Natural killer cell treated with Interleukin-12 subunit alpha and Interleukin-12 subunit beta and Interleukin-15 and Interleukin-18, amount 100 ng/mL, for 72 hours (primary cell): ENCODE measurements at places on chromosomes 6 and 20.

- peak; percentile 79 for DNase-seq
These were observed 24.1 kb downstream of the STK4 start for GRCh38 chr20:44990425-44990824.

DNA sequence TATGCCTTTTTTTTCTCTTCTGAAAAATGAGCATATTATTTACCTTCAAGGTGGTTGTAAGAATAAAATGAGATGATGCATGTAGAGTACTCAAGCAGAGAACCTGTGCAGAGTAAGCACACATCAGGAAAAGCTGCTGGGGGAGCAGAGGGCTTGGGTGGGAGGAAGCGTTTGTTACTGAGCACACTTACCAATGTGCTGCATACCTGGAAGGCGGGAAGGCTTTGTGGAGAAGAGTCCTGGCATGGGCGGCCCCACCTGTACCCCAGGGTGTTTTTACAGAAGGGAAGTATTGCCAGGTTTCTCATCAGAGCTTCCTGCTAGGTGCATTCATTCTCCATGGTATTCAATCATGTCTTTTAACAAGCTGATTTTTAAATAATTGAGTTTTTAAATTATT lies 52.9 kb downstream of the CSE1L start:
- no peak for DNase-seq

- DNase-seq: peak; percentile 23
These were observed 5.7 kb upstream of the KCNK15 start for GRCh38 chr20:44739942-44740341.

DNA sequence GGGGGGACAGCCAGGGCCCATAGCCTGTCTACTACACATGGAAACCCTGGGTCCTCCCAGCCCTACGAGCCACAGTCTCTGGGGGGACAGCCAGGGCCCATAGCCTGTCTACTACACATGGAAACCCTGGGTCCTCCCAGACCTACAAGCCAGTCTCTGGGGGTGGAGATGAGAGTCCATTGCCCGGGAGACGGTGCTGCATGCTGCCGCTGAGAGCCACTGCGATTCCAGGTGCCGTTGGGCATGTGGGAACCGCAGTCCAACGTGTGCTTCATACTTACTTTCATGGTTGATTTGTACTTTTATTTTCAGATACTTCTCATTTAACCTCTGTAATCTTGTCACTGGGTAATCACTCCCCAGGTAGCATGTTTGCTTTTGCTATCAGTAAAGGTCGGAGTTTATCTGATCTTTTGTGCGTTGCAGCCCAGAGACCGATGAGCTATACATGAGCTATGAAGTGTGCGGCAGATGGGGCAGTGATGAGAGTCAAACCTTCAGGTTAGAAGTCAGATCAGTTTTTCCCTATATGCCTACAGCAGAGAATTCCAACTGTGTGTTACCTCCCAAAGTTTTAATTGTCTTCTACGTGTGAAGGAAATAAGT lies 58.2 kb downstream of the SMOC2 start:
- no peak for DNase-seq

GRCh38 chr20:63402181-63402859 lies 41.2 kb upstream of the CHRNA4 start:
- DNase-seq: no peak

DNA sequence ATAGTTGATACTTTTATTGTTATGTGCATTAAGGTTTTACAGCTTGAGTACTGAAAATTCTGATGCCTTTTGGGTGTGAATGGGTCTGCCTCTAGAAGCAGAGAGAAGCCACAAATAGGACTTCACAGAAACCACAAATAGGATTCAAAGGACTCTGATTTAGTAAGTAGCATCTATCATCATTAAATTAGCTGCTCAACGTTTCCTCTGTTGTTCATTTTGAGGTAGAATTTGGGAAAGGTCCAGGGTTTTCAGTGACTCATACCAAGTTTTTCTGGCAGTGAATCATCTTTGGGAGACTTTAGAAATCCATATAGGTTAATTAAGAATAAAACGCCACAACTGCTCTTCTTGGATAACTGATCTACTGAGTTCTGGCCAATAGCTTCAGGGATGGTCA lies 105.1 kb downstream of the PHF3 start:
- no peak for DNase-seq

GRCh38 chr6:106037060-106037459 lies 49.1 kb upstream of the PRDM1 start:
- no peak for DNase-seq

DNA sequence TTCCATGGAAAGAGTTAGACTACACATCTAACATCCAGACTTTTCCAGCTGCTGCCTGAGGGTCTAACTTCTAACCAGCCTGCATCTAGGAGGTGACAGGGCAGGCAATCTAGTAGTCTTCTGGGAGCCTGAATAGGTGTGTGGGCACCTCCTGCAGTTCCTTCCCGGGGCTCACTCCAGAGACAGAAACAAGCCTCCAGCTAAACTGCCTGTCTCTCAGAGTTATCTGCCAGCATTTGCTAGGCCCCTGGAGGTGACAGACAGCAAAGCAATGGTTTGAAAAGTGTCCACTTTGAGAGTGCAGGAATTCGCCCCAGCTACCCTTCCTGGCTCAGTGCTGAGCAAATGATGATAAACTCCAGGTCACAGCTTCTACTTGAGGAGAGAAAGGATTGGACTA lies 240.5 kb upstream of the PRSS16 start:
- DNase-seq: no peak

- DNase-seq: no peak
These were observed 151.5 kb upstream of the SALL4 start for GRCh38 chr20:51953731-51954340.

- DNase-seq: no peak
These were observed 212.1 kb upstream of the PHACTR1 start for GRCh38 chr6:12504325-12504966.

GRCh38 chr6:105459049-105459448 lies 56.2 kb upstream of the PREP start:
- DNase-seq: no peak

DNA sequence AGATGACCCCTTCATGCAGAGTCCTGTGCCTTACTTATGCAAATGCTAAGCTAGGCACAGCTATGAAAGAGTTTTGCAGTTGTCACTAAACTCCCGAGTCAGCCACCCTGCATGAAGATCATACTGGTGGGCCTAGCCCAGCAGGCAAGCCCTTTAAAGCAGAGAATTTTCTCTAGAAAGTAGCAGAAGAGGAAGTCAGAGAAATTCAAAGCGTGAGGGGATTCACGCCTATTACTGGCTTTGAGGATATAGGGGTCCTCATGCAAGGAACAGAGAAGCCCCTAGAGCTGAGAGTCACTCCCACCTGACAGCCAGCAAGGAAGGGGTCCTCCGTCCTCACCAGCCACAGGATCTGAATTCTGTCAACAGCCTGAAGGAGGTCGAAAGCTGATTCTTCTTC lies 54.6 kb downstream of the MYB start:
- no peak for DNase-seq
